Nucleus accumbens (tissue), 56 donors: ENCODE measurements at places on chromosomes 5 and 9.

DNA sequence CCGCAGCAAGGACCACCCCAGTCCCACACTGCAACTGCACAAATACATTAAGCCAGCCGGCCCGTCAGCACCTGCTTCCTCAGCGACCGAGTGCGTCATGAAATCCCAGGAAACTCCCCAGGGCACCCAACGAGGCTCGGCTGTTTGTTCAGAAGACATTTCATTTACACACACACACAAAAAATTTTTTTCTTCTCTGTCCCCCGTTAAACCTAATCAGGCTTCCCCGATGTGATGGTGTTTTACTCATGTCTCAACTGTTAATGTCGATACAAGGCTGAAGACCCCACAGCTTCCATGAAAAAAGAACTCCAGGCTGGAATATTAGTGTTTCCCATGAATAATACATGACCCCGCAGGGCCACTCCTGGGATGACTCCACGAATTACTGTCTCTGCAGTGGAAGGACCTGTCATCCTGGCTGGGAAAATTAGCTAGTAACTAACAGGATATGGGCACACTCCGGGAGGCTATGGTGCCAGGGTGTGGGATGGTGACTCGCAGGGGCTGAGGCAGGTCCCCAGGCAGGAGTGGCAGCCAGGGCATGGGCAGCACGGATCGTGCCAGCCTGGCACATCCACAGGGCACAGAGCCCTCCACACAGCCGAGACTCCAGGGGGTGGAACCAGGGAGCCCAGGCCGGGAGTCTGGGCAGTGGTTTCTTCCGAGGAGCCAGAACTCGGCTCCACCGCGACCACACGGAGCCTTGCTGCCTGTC lies 102.4 kb downstream of the VAV2 start:
- no peak for DNase-seq

DNA sequence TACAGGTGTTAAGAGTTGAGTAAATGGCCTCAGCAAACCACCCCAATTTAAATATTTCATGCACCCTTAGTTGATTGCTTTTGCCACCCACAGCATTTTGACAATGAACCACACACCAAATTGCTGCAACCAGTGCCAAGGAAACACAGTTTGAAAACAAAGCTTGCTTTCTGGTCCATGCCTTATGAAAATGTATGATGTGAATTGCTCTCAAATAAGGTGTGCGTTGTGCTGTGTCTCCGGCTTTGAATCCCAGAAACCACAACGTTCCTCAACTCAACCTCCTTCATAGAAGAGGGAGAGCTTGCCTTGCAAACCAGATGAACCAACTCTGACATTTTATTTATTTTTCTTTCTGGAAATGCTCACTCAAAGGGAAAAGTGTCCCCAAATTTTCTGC lies 762.7 kb downstream of the TLE1 start:
- no peak for DNase-seq

GRCh38 chr9:127858041-127858512 lies 3.6 kb upstream of the ENG start:
- no peak for DNase-seq

DNA sequence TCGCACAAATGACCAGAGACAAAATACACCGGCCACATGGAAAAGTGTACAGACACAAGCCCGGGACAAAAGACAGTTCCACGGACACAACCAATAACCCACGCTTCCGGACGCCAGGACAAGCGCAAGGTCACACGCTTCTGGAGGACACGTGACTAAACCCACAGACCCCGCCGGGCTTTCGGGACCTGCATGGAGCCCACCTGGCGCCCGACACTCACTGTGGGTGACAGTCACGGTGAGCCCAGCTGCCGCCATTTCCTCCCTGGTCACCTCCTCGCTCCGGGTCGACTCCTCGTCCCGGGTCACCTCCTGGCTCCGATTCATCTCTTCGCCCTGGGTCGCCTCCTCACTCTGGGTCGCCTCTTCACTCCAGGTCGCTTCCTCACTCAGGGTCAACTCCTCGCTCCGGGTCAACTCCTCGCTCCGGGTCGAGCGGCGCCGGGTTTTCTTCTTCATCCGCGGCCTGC lies 470 bp downstream of the BAG1 start:
- DNase-seq: peak; percentile 50

- no peak for DNase-seq
Observed at GRCh38 chr9:6975198-6975597, 217.4 kb downstream of the KDM4C start.

- DNase-seq: peak; percentile 13
Observed at GRCh38 chr5:135977375-135977928, 22.7 kb upstream of the LECT2 start.

DNA sequence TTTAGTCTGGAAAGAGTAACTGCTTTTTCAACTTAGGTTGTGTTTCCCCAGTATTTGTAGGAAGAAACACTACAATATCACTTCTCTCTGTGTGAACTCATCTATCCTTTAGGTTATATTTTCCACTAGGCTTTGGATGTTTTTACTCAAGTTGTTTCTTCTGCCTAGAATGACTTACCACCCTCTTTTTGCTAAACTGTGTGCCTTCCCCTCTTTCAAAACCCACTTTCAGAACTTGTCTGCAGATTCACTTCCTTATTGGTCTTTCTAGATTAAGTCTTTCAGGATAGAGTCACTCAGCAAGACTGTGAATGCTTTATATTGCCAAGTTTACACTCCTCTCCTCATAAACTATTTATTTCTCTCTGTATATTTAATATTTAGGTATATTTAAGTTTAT lies 14.2 kb upstream of the CAST start:
- DNase-seq: no peak

DNA sequence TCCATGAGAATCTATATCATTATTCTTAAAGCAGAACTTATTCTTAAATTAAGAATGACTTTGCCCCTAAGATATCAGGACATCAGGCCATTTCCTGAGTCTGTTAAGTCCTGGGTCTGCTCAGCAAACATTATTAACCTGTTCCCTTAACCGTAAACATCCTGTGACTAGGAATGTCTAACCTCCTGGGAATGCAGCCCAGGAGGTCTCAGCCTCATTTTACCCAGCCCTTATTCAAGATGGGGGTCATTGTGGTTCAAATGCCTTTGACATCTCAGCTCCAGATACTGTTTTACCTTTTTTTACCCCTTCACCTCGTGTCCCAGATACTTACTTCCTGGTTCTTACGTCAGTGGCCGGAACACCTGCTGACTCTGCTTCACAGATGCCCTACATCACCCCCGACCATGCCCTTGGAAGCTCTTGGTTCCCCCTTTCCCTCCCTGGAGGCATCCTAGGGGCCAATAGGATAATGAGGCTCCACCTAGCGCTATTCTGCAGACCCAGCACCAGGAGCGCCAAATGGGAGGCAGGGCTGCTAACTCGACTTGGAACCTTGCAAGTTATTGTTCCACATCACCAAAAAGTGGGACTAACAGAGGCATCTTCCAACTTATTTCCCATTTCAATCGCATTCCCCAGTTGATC lies 182.5 kb downstream of the MED10 start:
- DNase-seq: no peak

DNA sequence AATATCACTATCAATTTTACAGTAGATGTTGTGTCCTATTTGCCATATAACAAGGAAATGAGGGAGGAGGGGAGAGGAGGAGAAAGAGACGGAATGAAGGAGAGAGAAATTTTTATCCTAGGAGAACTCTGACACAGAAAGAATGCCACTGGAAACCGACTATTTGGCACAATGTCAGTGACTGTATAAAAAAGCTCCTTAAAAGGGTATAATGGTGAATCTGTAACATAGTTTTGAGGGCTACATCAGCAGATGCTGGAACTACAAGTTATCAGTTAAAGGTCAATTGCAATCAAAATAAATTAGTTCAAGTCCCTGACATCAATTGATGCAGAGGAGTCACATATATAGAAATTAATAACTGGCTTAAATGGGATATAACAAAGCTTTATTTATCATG lies 5.7 kb downstream of the EDIL3 start:
- no peak for DNase-seq

GRCh38 chr5:140633021-140633471 lies at the start of gene CD14:
TSS of gene CD14 (minus strand) at chr5:140633175. CDS start at chr5:140633071, 104 bp downstream.
- no peak for DNase-seq

DNA sequence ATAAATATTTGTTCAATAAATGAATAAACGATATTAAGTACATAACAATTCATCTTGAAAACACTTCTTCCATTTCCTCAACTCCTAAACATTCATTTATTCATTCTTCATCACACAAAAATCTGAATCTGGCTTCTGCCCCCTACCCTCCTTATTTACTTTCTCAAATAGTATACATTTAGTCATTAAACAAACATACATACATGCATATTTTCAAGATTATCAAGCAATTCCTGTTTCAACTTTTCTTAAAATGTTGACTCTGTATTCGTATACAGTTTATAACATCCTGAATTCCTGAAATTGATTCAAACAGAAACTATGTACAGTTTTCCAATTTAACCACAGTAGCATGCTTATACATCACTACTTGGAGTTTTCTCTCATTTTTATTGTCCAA lies 129.0 kb downstream of the MUSK start:
- DNase-seq: no peak

DNA sequence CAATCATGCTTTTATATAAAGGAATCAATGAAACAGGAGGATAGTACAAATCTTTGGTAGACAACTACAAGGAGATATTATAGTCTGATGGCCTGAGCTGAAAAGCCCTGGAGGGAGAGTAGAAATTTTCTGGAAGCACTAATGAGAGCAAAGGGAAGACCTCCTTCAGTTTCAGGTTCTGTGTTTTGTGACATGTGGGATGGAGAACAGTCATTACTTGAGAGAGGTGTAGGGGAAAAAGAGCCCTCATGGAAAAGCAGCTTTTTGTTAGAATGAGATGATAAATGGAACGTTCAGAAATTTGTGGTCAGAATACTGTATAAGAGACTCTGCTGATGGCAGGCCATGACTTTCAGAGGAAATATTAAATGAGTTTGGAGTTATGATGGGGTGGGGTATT lies 360.6 kb upstream of the MEF2C start:
- DNase-seq: no peak

GRCh38 chr9:89165341-89165740 lies 13.3 kb downstream of the SHC3 start:
- DNase-seq: no peak

- DNase-seq: no peak
Observed at GRCh38 chr5:89293810-89294209, 410.8 kb upstream of the MEF2C start.

DNA sequence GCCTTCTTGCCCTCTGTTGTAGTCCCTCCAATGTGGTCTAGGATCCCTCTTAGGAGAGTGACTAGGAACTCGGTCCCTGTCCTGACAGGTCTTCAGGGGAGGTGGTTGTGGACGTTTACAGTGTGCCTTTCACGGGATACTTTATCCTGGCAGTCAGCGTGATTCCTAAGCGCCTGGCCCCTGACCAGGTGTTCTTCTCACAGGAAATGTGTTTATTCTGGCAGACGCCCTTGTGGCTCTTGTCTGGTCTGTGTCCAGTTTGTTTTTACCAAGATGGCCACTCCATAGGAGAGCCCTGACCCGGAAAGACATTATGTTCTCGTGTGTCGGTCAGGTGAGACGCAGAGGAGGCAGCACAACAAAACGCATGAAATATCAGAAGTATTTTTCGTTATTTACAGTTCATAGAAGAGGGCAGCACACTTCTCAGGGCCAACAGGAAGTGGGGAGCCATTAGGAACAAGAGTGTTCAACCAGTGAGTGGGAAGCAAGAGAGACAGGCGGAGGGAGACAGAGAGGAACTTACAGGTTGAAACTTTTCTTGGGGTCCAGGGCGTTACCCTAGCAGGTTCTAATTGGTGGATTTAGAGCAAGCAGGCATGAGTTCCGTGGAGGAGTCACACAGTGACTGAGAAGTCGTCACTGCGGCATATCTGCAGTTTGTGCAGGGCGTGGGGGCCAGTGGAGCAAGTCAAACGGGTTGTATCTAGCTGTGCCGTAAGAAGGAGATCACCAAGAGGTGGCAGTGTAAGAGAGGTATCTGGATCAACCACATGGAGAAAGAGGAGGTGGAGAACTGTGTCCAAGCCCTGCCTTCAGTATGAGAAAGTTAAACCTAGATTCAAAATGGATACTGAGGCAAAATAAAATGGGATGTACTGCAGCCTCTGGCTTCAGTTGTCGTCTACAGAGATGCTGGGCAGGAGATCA lies 412.9 kb downstream of the ZSWIM6 start:
- DNase-seq: no peak

DNA sequence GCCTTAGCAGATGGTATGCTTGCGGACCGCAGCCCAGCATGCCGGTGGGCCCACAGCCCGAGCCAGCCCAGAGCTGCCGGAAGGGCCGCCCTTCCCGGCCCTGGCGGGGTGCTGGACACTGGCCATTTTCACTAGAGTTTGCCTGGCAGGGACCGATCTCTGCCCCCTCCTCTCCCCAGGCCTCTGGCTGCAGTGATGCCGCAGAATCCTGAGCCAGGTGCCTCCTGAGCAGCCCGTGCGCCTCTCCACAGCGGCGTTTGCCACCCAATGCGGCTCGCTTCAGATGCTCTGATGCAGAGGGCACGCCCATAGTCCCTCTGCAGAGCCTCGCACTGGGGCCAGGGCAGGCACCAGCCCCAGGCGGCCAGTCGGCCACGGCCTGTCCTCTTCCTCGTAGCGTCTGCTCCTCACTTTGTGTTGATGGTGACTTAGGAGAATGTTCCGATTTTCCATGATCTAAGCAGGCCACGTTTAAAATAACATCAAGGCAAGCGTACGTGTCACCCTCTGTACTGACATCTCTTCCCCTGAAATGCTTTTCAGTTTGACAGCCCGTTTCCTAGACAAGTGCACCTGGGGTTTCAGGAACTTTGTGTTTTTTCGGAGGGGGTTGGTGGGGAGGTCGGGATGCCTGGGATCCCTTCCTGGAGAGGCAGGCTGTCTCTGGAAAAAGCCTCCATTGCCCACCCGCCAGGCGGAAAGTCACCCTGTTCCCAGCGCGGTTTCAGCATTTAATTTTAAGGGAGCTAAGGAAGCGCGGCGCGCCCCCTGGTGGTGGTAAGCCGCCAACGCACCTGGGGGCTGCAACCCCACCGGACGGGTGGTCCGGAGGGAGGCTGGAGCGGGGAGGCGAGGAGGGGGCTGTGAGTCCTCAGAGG lies 29.8 kb upstream of the HMCN2 start:
- DNase-seq: peak; percentile 38

- no peak for DNase-seq
Observed at GRCh38 chr9:31839273-31839672, 545.2 kb upstream of the ACO1 start.

DNA sequence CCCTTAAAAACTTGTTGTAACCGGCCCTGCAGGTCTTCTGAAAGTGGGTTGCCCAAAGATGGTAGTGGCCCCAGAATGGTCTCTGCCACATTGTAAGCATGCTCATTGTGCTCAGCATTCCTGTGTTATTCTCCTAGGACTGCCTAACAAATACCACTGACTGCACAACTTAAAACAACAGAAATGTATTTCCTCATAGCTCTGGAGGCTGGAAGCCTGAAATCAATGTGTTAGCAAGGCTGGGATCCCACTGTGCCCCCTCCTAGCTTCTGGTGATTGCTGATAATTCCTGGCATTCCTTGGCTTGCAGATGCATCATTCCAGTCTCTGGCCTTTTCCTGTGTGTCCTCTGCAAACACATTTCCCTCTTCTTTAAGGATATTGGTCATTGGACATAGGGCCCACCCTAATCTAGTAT lies 3.4 kb upstream of the GCNT4 start:
- DNase-seq: no peak

GRCh38 chr9:101114317-101114716 lies 85.8 kb downstream of the PLPPR1 start:
- DNase-seq: no peak
